ENCODE measurements at places on chromosomes 1 and 21.

DNA sequence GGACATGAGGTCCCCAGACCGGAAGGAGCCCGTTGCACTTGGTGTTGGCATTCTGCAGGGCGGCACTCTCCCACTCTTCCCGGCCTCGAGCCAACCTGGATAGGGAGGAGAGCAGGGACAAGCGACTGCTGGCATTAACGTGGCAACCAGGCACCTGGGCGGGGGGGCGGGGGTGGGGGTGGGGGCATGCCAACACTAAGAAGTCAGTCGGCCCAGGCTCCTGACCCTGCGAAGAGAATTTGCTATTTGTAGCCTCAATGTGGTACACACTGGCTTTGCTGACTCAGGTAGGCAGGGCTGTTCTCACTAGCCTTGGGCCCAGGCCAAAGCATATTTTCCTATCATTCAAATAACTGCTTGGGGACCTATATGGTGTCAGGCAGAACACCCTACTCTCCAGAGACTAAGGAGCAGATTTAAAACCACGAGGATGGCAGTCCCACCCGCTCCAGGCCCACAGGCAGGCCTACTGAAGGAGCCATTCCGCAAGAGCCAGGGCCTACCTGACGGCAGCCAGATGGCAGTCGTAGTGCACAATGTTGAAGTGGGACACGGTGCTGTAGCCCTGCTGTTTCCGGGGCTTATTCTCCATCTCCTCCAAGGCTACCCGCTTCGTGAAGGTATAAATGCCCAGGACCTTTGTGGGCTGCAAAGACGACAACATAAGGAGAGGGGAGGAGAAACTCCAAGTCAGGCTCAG, 123.7 kb downstream of the UBR4 start:
- DNase-seq, result no peak

DNA sequence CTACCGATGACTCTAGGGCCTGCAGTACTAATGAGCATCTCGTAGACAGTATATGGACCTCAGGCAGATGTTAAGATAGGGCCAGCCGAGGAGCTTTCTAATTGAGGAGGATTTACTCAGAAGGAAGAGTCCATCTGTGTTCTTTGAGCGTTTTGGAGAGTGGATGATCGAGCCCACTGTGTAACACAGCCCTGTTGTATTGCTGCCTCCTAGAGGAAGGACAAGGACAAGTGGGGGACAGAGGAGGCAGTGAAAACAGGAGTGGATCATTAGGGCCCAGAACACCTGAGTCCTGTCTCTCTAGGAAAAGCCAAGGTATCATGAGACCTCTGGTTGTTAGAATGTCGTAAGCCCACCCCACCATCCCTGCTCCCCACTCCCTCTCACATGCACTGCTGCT, 62.9 kb downstream of the TBX19 start:
- no peak for DNase-seq

DNA sequence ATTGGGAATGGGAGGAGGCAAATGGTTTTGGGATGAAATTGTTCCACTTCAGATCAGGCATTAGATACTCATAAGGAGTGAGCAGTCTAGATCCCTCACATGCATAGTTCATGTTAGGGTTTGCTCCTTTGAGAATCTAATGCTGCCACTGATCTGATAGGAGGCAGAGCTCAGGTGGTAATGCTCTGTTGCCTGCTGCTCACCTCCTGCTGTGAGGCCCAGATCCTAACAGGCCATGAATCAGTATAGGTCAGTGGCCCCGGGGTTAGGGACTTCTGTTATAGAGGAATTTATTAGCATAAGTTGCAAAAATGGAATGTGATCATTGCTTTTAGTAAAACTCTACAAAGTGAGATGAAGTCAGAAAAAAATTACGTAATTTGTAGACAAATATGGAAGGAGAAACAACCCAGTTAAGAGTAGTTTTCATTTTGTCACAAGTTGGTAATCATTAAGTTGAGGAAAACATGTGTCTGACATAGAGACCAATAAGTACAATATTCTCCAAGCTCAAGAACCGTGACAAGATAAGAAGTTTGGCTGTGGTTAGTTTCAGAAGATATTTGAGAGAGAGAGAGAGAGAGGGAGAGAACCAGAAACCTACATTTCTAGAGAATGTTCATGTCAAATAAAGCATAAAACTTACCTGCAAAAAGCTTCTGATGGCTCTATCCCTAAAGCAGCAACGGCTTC, 689.7 kb upstream of the PRMT6 start:
- no peak for DNase-seq

GRCh38 chr1:9586147-9586766, 2.5 kb upstream of the TMEM201 start:
- DNase-seq, result no peak

GRCh38 chr1:93416183-93416582, 31.7 kb upstream of the FNBP1L start:
- no peak for DNase-seq

DNA sequence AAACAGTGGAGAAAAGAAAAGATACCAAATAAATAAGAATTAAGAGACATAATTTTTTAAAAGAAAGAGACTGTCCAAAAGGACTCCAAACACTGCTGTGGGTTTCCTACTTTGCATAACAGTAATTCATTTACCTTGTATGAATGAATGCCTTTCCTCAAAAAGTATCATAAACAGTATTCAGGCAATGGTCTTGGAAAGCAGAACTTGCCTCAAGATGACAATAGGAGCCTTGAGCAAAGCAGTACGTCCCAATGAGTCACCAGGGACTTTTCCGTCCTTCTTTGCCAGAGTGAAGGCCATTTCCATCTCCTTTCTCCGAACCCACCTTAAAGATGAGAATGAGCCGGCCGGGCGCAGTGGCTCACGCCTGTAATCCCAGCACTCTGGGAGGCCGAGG, 186.4 kb downstream of the ZBTB18 start:
- no peak for DNase-seq

GRCh38 chr1:26861286-26861701, 1.7 kb upstream of the SFN start:
- DNase-seq, result no peak

- no peak for DNase-seq
These were observed 11.9 kb downstream of the ADGRB2 start for GRCh38 chr1:31752258-31752657.

GRCh38 chr1:187143783-187144182, 315.0 kb downstream of the PLA2G4A start:
- no peak for DNase-seq

All from activated CD4-positive, alpha-beta T cell treated with anti-CD3 and anti-CD28 coated beads, Interleukin-2, amount 50 U/mL, for 4 hours (primary cell).